Stomach (tissue), 19 donors: ENCODE measurements at places on chromosomes 12 and 14. TPM values are rescaled to one million over a fixed set of nuclear protein-coding genes. Genes with fewer than 3 reads are reported as not detected.

GRCh38 chr14:95233702-95234241 lies 76.4 kb upstream of the DICER1 start:
- peaks cover 11% of the 10 kb centered on the region for H3K4me1 ChIP-seq
- no peak overlapping the region for H3K4me3 ChIP-seq
- no peaks in the 10 kb centered on the region for H3K27me3 ChIP-seq
- H3K27ac ChIP-seq = no peak overlapping the region

DNA sequence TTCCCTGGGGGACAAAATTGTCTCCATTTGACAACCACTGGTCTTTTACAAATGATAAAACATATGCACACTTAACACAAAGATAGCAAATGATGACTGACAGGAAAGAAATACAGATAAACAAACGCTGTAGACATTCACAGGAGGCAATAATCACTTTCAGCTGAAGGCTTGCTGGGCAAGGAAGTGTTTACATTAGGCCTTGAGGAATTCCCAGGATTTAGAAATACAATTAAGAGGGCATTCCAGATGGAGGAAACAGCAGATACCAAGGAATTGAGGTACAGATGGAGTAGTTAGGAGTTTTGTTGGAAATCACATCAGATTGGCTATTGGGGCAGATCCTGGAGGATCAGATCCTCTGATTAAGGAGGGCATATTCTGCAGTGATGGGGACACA lies 93.9 kb downstream of the DYRK2 start:
- peaks cover 4% of the 10 kb centered on the region for H3K4me1 ChIP-seq
- no peaks in the 10 kb centered on the region for H3K27me3 ChIP-seq
- no peaks in the 10 kb centered on the region for H3K36me3 ChIP-seq
- H3K27ac ChIP-seq = no peak overlapping the region
- no peak for DNase-seq
- H3K4me3 ChIP-seq = no peak overlapping the region

DNA sequence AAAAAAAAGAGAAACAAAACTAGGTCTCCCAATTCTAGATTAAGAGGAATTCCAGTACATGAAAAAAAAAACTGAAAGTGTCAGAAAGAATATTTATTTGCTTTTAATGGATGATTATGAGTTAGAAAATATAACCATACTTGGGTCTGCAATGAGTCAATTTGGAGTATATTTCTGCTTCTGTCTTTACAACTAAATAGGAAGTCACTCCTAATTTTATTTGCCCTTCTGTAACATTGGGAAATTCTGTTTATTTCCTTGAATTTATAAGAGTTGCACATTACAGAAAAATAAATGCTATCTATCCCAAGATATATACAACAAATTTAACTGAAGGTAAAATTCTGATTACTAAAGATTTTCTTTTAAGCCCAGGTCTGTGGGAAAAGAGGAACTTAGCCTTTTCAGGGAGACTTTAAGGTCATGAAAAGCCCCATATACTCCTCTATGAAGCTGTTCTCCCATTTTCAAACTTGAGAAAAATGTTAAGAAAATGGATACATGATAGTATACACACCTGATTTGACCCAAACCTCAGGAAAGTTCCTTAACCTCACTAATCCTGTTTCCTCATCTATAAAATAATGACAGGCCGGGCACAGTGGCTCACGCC lies 7.2 kb downstream of the SINHCAF start:
- H3K4me3 ChIP-seq = no peak overlapping the region
- peaks cover 76% of the 10 kb centered on the region for H3K4me1 ChIP-seq
- H3K27ac ChIP-seq = no peak overlapping the region
- H3K27me3 ChIP-seq = no peaks in the 10 kb centered on the region
- no peaks in the 10 kb centered on the region for H3K36me3 ChIP-seq
- DNase-seq = no peak

DNA sequence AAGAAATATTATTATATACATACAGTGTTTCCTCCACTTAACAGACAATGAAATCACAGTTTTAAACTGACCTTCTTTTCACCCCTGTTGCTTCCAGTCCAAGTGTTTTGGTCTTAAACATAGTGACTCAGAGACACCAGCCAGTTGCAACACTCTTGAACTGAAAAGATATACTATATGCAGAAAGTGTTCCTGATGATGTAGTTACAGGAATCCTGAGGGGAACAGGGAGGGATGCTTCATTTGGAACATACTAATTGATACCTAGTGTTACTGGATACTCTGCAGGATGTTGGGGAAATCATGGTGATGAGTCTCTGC lies 420.8 kb downstream of the CCDC91 start:
- no peak overlapping the region for H3K4me3 ChIP-seq
- H3K4me1 ChIP-seq = no peaks in the 10 kb centered on the region
- no peaks in the 10 kb centered on the region for H3K27me3 ChIP-seq
- no peaks in the 10 kb centered on the region for H3K36me3 ChIP-seq
- DNase-seq = no peak

- H3K4me1 ChIP-seq = peaks cover 14% of the 10 kb centered on the region
- no peaks in the 10 kb centered on the region for H3K27me3 ChIP-seq
- no peak overlapping the region for H3K27ac ChIP-seq
- DNase-seq = no peak
- H3K4me3 ChIP-seq = no peak overlapping the region
Measured at GRCh38 chr14:102047808-102048540, 38.9 kb downstream of the HSP90AA1 start.

- no peak overlapping the region for H3K4me3 ChIP-seq
- no peak overlapping the region for H3K27ac ChIP-seq
- no peaks in the 10 kb centered on the region for H3K27me3 ChIP-seq
- peak; percentile 81 for DNase-seq
- no peaks in the 10 kb centered on the region for H3K4me1 ChIP-seq
Measured at GRCh38 chr12:13023811-13024530, 20.2 kb upstream of the FAM234B start.

GRCh38 chr12:41045509-41045908 lies 142.6 kb upstream of the PDZRN4 start:
- H3K27ac ChIP-seq = no peak overlapping the region
- no peak overlapping the region for H3K4me3 ChIP-seq
- H3K4me1 ChIP-seq = no peaks in the 10 kb centered on the region

DNA sequence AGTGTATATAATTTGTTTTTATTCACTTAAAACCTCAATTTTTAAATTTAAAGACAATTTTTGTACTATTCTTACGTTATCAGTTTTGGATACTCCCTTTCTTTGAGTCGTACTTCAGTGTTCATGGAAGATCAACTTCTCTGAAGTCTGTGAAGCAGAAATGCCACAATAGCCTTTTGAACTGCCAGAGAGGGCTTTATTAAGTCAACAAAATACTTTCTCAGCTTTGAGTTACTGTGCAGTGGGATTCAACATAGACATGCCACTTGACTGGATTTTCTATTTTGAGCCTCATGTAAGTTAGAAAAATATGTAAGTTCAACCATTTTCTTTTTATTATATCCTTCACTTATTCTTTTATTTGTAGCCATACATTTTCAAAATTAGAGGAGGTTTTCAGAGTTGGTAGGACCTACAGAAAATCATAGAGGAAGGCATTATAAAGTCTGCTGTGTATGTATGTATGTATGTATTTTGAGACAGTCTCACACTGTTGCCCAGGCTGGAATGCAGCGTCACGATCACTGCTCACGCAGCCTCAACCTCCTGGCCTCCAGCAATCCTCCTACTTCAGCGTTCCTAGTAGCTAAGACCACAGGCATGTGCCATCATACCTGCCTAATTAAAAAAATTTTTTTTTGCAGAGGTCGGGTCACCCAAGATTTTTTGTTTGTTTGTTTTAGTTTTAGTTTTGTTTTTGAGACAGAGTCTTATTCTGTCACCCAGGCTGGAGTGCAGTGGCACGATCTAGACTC lies 31.3 kb upstream of the BCAT1 start:
- no peaks in the 10 kb centered on the region for H3K27me3 ChIP-seq
- no peak for DNase-seq
- no peak overlapping the region for H3K27ac ChIP-seq
- no peak overlapping the region for H3K4me3 ChIP-seq

DNA sequence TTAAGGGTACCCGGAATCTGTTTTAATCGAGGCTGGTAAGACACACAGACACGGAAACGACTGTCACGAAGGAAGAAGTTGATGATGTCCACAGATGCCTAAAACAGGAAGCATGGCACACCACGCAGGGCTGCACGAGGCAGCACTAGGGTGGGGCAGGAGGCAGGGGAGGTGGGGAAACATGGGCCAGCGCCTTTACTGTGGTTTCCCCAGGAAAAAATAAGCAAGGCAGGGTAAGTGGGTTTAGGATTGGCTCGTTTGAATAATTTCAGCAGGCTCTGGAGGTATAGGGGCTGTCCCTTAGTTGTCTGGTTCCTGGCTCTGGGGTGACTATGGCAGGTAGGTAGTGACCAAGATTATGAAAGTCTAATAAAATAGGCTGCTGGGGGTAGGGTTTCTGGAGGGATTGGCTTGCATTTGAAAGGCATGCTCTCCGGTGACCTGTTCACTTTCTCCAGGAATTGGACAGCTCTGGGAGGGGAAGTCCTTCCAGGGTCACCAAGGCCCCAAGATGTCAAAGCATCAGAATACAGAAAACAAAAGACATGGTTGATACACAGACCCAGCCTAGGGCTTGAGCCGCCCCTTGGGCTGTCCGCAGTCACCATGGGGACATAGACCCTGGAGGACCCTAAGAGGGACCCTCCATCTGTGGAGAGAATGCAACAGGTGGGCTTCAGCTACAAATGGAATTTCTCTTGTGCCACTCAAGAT lies 35.3 kb downstream of the MAP1LC3B2 start:
- no peaks in the 10 kb centered on the region for H3K36me3 ChIP-seq
- H3K27me3 ChIP-seq = no peaks in the 10 kb centered on the region
- DNase-seq = peak; percentile 57
- H3K4me3 ChIP-seq = no peak overlapping the region
- peaks cover 24% of the 10 kb centered on the region for H3K4me1 ChIP-seq

DNA sequence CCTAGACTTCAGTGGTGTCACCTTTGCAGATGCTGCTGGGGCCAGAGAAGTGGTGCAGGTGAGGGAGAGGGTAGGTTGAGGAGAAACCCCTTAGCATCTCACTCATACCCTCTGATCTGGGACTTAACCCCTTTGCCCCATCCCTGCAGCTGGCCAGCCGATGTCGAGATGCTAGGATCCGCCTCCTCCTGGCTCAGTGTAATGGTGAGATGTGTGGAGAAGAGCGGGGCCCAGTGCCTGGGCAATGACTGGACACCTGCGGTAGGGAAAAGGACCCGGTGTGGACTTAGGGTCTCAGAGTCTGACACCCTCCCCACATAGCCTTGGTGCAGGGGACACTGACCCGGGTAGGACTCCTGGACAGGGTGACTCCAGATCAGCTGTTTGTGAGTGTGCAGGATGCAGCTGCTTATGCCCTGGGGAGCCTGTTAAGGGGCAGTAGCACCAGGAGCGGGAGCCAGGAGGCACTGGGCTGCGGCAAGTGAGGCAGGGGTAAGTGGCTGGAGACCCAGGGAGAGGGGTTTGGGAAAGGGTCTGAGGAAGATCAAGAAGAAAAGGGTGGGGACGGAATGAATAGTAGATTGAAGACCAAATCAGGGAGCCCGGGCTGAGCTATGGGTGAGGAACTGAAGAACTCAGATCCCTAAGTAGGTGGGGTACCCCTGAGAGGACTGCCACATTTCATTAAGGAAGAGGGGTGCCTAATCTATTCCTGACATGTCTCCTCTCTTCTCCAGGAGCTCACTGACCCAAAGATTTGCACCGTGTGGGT lies 7.6 kb downstream of the B4GALNT1 start:
- H3K4me3 ChIP-seq = no peak overlapping the region
- no peak for DNase-seq
- peaks cover 30% of the 10 kb centered on the region for H3K4me1 ChIP-seq
- H3K36me3 ChIP-seq = peaks cover 5% of the 10 kb centered on the region
- H3K27ac ChIP-seq = no peak overlapping the region

DNA sequence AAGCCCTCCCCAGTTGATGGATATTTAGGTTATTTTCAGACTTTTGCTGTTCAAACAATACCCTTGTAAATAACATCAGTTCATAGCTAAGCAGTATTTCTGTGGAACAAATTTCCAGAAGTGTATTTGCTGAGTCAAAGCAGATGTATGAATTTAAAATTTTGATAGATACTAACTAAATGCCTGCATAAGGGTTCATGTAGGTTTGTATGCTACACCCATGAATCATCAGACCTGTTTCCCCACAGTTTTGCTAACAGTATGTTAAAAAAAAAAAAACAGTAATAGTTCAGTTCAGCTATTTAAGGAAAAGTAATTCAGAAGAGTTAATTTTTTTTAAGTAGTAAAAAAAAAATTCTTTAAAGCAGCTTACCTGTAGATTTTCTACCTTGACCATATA lies 236.1 kb upstream of the DIO2 start:
- no peaks in the 10 kb centered on the region for H3K36me3 ChIP-seq
- no peaks in the 10 kb centered on the region for H3K27me3 ChIP-seq
- no peak overlapping the region for H3K27ac ChIP-seq

DNA sequence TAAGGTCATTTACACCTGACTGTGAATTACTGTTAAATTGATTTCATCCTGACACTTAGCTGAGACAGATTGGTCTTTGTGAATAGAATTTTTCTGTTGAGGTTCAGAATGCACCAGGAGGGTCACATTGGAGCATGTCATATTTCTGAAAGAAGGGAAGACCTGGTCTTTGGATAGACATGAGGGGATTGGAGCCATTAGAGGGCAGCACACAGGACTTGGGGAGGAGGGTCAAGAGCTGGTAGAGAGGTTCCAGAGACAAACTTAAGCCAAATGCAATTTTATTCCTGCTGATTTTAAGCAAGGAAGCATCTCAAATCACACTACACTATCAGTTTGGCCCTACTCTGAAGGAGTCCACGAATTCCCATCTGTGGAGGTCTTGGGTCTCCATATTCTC lies 41.1 kb downstream of the GUCY2C start:
- H3K27ac ChIP-seq = no peak overlapping the region
- no peak overlapping the region for H3K4me3 ChIP-seq
- H3K36me3 ChIP-seq = no peaks in the 10 kb centered on the region
- DNase-seq = no peak

GRCh38 chr14:56953884-56954283 lies 143.6 kb upstream of the OTX2 start:
- H3K4me1 ChIP-seq = peaks cover 10% of the 10 kb centered on the region
- H3K27me3 ChIP-seq = peaks cover 16% of the 10 kb centered on the region
- H3K27ac ChIP-seq = no peak overlapping the region
- H3K4me3 ChIP-seq = no peak overlapping the region
- no peaks in the 10 kb centered on the region for H3K36me3 ChIP-seq

DNA sequence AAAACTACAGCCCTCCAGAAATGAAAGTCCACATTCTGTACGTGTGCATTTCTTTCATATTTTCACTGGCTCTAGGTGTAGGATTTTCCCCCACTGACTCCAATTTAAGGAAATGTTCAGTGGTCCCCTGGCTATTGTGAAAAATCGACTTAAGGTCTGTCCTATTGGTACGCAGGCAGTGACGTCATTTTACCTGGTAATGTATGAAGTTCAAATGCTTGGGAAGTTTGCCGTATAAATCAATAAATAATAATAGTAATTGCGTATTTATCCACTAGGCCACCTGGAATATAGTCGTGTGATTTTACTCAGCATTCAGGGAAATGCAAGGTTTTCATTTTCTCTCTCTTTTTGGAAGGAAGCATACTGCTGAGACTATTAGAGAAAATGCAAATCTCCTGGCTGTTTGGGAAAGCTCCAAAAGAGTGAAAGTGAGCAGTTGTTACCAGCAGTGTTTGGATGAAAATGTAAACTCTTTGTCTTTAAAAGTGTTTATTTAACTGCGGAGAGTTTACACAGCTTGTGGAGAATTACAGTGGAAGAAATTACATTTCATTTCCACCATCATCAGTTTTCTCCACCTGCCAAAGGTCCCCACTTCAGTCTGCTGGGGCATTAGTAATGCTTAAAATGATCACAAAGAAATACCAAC lies 107.0 kb downstream of the EXOC5 start:
- peaks cover 7% of the 10 kb centered on the region for H3K27me3 ChIP-seq
- no peak overlapping the region for H3K4me3 ChIP-seq
- H3K36me3 ChIP-seq = no peaks in the 10 kb centered on the region
- DNase-seq = no peak
- H3K27ac ChIP-seq = no peak overlapping the region

The DPF3 gene
- 10.3 TPM for total RNA-seq

The SLC39A2 gene
- not detected for total RNA-seq

The P2RX2 gene
- total RNA-seq = not detected

The GLI1 gene
- 0.58 TPM for total RNA-seq

The COX8C gene
- total RNA-seq = not detected

The SAMD4A gene
- total RNA-seq = 24.3 TPM

The NKX2-1 gene
- not detected for total RNA-seq
